ENCODE measurements at places on chromosomes 13 and 19.

GRCh38 chr19:8654591-8655339 lies 24.3 kb downstream of the NFILZ start:
- peak; percentile 86 for DNase-seq

DNA sequence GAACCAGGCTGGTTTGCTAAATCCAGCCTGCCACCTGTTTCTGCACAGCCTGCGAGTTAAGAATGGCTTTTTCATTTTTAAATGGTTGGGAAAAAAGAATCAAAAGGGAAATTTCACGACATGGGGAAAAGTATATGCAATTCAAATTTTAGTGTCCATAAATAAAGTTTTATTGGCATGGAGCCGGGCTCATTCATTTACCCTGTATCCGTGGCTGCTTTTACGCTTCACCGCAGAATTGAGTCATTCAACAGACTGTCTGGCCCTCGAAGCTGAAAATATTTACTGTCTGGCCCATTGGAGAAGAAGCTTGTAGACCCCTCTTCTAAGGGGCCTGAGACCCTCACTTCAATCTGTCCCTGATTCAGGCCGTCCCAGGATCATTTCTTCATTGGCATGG lies 26.1 kb downstream of the IER2 start:
- no peak for DNase-seq

GRCh38 chr13:38328699-38329098 lies 21.0 kb upstream of the UFM1 start:
- no peak for DNase-seq

- DNase-seq: no peak
Observed at GRCh38 chr13:111971891-111972780, 94.8 kb upstream of the SOX1 start.

GRCh38 chr13:99913167-99913566 lies 58.4 kb downstream of the ZIC5 start:
- DNase-seq: no peak

- DNase-seq: peak; percentile 83
Observed at GRCh38 chr19:4108767-4109625, 14.9 kb downstream of the MAP2K2 start.

- DNase-seq: no peak
Observed at GRCh38 chr19:811506-812048, 10.2 kb downstream of the PLPPR3 start.

GRCh38 chr13:108828086-108828815 lies 198.8 kb downstream of the MYO16 start:
- no peak for DNase-seq

DNA sequence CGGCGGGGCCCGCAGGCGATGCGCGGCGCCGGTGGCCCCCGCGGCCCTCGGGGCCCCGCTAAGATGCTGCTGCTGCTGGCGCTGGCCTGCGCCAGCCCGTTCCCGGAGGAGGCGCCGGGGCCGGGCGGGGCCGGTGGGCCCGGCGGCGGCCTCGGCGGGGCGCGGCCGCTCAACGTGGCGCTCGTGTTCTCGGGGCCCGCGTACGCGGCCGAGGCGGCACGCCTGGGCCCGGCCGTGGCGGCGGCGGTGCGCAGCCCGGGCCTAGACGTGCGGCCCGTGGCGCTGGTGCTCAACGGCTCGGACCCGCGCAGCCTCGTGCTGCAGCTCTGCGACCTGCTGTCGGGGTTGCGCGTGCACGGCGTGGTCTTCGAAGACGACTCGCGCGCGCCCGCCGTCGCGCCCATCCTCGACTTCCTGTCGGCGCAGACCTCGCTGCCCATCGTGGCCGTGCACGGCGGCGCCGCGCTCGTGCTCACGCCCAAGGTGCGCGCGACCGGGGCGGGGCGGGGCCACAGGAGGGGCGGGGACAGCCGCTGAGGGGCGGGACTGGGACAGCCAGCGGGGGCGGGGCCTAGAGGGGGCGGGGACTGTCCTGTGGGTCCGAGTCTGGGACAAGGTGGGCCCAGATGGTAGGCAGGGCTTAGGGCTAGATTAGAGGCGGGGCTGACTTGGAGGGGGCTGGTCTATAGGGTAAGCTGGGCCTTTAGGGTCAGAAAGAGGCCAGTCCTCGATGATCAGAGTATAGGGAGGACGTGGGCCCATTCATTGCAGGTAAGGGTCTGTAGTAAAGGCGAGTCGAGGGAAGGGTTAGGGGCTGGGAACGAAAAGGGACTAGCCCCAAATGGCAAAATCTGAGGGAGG lies 5.1 kb downstream of the GRIN2D start:
- DNase-seq: peak; percentile 93

DNA sequence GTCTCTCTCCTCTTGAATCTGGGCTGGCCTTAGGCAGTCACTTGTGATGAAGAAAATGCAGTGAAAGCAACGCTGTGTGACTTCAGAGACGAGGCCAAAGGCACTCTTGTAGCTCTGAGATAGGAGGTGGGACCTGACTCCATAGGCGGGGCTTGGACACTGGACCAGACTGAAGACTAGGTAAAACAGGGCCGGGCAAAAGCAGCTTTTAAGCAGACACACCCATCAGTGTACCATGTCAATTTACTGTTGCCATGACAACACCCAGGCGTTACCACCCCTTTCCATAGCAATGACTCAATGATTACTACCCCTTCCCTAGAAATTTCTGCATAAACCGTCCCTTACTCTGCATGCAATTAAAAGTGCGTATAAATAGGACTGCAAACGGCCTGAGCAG lies 6.6 kb upstream of the EID2 start:
- no peak for DNase-seq

GRCh38 chr13:44906713-44907112 lies 82.6 kb downstream of the NUFIP1 start:
- no peak for DNase-seq

DNA sequence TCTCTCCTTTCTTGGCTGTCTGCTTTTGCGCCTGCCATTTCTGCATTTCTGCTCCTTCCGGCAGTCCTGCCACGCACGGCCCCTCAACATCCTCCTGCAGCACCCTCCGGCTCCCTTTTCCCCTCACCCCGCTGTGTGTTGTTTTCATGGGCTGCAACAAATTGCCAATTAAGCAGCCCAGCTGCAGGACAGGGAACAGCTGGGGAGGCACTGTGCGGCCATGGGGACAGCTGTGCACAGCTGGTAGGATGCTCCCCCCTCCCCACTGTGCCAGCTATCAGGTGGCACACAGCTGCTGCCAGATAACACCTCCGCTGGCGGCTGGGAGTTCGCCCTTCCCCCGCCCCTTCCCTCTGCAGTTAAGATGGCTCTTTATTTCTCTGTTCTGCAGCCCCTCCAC lies 25.4 kb downstream of the LYL1 start:
- no peak for DNase-seq

DNA sequence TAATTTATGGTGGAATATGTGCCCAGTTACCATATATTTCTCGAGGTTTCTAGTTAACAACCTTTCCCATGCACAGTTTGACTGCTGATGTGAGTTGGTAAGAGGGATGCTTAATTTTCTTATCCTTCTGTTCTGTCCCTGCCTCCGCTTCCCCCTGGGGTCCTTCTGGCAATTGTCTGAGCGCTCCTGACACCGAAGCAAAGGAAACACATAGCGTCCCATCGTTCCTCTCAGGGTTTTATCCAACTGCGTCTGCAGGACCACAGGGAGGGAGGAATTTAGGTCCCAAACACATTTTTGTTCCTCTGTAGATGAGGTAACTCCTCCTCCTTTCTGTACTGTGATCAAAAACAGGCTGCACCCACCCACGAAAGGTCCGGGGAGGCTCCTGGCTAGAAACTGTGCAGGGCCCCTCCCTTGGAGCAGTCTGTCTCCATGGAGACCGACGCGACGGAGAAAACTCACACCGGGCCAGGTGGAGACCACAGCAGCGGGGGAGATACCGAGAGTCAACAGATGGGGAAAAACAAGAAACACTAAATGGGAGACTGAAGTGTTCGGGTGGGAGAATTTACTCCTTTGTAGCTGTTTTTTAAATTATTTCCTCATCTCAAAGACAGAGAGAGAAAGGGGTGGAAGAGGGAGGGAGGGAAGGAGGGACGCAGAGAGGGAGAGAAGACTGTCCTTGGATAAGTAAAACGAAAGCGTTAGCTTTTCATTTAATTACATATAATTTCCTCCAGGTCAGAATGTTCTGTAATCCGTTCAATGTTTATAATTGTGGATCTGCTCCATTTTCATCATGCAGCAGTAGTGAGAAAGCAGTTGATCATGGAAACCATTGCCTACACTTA lies 191.8 kb upstream of the NBEA start:
- no peak for DNase-seq

DNA sequence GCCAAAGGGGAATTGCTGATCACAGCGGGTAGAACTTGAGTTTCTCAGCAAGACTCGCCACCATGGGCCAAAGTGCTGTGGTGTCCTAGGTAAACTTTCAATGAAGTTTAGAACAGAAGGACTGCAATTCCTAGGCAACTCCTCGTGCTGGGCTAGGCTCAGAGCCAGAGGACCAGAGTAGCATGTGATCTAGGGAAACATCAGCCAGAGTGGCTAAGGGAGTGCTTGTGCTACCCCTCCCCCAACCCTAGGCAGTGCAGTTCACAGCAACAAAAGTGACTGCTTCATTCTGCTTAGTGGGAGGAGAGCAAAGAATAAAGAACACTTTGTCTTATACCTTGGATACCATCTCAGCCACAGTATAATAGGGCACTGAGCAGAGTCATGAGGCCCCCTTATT lies 1658.6 kb upstream of the MIR17HG start:
- no peak for DNase-seq

DNA sequence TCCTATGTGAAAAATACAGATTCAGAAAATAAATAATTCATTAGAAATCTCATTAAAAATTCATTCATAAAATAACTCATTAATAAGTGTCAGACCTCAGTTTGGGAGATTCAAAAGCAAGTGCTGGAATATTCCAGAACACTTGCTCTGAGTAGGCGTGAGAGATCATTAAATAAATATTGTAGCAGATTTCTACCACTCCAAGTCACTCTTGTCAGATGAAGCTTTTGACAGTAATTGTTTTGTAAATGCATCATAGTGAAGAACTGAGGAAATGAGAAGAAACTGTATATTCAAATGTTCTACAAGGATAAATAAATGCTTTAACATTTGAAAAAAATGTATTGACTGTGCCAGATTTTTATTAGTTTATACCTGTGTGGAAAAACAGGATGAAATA lies 1228.1 kb downstream of the SLITRK1 start:
- no peak for DNase-seq

GRCh38 chr19:38879400-38879751 lies 1.3 kb upstream of the RINL start:
- DNase-seq: no peak

- no peak for DNase-seq
Observed at GRCh38 chr13:30429721-30430694, 7.7 kb downstream of the UBE2L5 start.

- DNase-seq: no peak
Observed at GRCh38 chr19:15225760-15226159, 6.5 kb downstream of the EPHX3 start.

DNA sequence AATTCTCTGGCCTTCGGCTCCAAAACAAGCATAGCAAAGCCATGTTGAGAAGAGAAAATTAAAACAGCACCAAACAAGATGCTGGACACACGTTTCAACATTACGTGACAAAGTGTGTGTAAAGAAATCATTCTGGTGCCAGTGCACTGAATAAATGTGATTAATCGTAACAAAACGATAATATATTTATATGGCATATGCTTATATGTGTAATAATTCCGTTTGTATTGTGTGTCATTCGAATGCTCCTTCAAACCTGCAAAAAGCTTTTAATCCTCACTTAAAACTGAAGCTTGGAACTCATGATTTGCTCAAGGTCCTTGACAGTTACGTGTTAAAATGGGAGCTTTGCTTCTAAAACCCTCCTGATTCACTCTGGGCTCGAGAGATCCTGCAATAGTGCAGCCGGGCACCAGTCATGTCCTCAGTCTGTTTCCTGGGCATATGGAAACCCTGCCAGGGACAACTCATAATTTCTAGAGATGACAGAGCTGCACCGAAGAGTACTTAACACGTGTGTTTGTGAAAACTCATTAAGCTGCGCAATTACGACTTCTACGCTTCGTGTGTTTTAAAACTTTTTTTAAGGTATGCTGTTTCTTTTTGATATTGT lies 731 bp upstream of the AKAP8L start:
- peak; percentile 18 for DNase-seq

- no peak for DNase-seq
Observed at GRCh38 chr13:77913003-77913402, 5.6 kb downstream of the EDNRB start.

DNA sequence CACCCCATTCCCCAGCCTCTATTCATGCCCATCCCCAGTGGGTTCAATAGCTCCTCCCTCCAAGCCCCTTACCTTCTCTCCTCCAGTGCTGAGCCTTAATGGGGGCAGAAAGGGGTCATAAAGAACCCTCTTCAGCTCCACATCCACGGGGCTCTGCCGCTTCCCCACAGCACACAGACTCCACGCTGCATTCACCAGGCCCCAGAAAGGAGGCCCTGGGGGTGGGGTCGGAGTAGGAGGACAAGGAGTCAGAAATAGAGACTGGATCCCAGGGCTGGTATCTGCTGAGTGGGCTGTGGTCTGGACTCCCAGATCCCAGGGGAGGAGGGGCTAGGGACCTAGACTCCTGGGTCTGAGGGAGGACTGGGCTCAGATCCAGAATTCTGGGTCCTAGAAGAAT lies 1.6 kb downstream of the CA11 start:
- DNase-seq: no peak

DNA sequence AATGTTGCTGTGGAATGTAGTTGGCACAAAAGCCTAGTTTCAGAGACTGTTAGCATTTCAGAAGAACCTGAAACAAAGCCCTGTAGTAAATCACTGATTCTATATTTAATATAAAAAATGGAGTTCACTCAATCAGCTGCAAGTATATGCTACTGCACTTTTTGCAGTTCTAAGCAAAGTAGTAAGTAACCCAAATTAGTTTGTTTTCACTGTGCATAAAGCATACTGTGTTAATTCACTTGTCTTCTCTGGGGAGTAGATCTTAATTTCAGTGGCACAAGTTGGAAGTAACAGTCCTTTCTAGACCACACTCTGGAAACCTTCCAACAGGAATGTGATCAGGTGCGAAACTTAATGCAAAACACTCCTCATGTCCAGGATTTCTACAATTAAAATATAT lies 139.3 kb downstream of the DACH1 start:
- DNase-seq: no peak

DNA sequence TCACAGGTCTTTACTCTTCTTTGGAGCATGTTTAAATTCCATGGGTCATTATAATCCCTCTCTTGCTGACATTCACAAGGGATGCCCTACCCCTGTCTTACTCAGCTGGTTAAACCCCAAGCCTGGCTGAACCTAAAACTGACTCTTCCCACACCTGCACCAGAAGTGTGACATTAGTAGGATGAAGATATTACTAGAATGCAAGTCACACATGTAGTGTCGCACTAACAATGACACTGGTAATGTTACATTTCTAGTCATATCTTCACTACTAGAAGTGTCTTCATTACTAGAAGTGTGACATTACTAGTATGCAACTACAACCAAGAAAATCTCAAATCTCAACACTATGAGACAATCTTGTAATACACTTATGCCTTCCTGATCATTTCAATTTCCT lies 14.2 kb downstream of the ZAR1L start:
- DNase-seq: no peak

- DNase-seq: no peak
Observed at GRCh38 chr13:37383856-37384370, 214.7 kb downstream of the POSTN start.

- DNase-seq: no peak
Observed at GRCh38 chr13:60303166-60303565, 93.9 kb upstream of the TDRD3 start.

GRCh38 chr13:108375034-108375433 lies 105.5 kb downstream of the TNFSF13B start:
- no peak for DNase-seq

- no peak for DNase-seq
Observed at GRCh38 chr13:21012211-21012610, 49.2 kb downstream of the LATS2 start.

GRCh38 chr13:59483501-59484145 lies 680.1 kb downstream of the DIAPH3 start:
- DNase-seq: no peak

GRCh38 chr13:93947651-93948050 lies 531.8 kb downstream of the DCT start:
- no peak for DNase-seq
